ENCODE measurements at places on chromosomes 5 and 9. TPM values are rescaled to one million over a fixed set of nuclear protein-coding genes. Genes with fewer than 3 reads are reported as not detected.

DNA sequence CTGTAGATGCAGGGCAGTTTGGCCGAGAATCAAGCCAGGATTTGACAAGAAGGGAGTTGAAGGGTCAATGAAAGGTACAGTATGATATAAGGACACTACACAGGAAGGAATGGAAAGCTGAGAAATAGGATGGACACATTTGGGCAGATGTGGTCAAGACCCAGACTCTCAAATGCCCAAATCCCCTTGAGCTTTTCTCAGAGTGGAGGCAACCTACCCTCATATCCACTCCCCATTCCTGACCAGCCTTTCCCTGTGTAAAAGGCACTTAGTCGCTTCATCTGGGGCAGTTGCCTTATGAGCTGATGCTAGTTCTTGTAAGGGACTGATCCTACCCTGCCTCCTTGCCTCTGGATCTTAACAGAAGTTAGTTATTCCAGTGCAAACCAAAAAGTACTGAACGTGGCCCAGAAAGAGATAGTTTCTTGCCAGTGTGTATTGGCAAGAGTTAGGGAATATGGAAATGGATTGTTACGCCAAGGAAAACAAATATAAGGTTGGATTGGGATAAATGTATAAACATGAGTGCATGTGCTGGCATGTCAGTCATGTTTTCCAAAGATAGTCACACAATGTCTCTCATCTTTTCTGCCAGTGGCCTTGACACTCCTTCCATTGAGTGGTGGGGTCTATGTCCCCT lies 4.1 kb upstream of the MCCC2 start:
- DNase-seq = no peak

DNA sequence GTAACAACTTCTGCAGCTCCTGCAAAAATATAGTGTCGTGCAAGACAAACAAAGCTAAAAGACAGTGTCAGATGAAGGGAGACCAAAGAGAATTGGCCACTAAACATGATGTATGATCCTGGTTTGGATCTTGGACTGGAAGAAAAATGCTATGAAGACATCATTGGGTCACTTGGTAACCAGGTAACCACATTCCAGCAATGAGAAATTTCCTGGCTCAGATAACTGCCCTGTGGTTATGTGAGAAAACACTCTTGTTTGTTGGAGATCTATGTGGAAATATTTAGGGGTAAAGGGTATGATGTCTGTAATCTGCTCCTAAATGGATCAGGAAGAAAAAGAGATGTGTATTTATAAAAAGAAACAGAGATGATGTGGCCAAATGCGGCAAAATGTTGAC lies 45.5 kb upstream of the ANKRD33B start:
- DNase-seq = no peak

- DNase-seq = no peak
Observed at GRCh38 chr5:13601112-13601511, 343.4 kb downstream of the DNAH5 start.

- no peak for DNase-seq
Observed at GRCh38 chr5:66551945-66552344, 44.2 kb upstream of the MAST4 start.

- DNase-seq = no peak
Observed at GRCh38 chr9:131676431-131676972, 63.4 kb downstream of the RAPGEF1 start.

DNA sequence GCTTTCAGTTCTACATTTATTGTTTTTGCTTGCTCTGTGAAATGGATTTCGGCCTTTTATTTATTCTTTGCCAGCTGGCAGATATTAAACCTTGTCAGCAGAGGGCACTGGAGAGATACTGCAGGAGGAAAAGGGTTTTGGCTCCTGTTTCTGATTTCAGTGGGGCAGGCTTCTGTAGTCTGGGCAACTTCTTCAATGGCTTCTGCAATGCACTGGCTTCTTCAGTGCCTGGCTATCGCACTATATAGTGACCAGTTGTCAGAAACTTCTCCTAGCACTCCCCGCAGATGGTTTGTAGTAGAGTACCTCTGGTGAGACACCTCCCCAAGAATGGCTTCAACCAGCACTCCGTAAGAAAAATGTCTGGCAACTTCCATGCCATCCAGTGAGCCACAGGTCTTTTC lies 3.2 kb upstream of the NFX1 start:
- no peak for DNase-seq

Gene PCDHB5
- 1.3 TPM for polyA plus RNA-seq

All from right cardiac atrium (tissue), 5 donors.